ENCODE measurements at places on chromosomes 6 and 20.

DNA sequence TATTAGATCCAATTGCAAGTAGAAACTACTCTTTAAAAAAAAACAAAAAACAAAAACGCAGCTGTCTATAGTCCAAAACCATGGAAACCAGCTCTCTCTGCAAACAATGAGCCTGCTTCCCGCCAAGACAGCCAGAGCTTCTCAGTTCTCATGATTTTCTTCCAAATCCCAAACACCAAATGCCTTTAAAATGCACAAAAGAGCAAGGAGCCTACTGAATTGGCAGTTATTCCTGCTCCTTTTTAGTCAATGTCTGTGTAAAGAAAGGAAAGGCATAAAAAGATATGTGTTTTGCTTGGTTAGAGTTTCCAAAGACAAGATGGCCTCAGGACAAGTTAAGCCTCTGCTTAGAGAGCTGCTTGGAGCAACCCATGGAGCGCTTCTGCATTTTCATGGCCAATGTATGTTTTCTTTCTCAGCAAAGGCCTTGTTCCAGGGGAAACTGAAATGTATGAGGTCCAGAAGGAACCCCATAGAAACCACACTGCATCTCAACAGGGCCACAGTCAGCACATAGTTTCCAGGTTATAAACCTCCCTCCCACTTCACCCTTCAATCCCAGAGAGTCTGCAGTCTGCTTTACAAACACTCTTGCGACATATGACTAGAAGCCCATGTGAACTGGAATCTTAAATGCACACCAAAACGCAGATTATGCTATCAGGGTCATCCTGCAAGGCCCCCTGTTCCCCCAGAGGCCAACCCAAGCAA is 209.3 kb upstream of the TAB2 start:
- no peak for DNase-seq

DNA sequence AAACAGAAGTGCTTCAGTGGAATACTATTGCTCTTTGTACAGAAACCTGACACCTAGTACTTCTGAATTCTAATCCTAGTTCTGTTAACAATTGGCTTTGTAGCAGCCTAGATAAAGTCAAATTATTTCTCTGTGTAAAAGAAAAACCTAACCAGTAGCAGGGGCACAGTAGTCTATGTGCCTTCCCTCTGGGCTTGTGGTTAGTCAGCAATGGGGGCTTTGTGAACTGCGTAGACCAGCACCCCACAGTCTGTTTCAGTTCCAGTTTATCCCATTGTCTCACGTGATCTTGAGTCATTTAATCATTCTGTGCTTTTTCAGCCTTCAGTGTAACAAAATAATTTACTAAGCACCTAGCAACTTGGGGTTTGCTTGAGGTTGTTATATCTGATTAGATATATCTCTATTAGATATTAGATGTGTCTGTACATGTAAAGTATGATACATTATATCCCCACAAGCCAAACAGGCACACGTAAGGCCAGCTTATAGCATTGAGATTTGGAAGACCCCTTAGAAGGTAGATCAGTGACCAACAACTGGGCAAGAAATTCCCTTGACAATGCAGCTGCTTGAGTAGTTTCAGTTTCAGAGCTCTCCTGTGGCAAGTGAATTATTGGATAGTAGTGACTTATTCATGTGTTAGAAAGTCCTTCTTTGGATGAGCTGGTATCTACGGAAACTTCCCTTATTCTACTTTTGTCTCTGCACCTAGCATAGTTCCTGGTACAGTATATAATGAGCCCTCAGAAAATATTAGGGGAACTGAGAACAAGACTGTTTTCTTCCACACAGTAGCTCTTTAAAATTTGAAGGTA is 27.9 kb upstream of the CCR6 start:
- no peak for DNase-seq

DNA sequence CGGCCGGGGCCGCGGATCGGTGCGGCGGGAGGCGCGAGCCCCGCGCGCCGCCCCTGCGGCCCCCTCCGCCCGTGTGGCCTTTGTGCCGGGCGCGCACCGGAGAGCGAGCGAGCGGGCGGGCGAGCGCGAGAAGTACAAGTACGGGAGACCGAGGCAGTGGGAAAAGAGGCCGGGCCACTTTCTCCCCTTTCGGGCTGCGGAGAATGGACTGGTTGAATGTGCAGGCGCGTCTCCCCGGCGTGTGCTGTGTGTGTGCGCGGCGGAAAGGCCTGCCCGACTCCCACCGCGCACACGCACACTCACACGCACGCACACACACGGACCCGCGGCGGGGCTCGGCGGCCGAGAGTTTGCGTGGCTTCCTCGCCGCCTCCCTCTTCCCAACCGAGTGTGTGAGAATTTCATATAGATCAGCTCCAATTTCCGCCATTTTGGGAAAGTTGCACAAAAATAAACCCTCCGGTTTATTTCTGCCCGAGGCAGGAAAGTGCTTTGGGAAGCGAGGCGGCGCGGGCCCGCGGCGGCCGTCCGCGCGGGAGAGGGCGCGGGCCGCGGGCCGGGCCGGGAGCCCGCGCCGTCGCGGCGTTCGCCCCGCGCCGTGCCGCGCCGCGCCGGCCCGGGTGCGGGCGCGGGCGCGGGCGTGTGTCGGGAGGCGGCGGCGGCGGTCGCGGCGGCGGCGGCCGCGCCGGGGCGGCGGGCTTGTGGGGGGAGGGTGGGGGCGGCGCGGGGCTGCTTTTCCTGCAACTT is 1.1 kb downstream of the L3MBTL3 start:
- DNase-seq: peak; percentile 20

GRCh38 chr6:134452906-134453305 is 135.0 kb upstream of the SGK1 start:
- no peak for DNase-seq

DNA sequence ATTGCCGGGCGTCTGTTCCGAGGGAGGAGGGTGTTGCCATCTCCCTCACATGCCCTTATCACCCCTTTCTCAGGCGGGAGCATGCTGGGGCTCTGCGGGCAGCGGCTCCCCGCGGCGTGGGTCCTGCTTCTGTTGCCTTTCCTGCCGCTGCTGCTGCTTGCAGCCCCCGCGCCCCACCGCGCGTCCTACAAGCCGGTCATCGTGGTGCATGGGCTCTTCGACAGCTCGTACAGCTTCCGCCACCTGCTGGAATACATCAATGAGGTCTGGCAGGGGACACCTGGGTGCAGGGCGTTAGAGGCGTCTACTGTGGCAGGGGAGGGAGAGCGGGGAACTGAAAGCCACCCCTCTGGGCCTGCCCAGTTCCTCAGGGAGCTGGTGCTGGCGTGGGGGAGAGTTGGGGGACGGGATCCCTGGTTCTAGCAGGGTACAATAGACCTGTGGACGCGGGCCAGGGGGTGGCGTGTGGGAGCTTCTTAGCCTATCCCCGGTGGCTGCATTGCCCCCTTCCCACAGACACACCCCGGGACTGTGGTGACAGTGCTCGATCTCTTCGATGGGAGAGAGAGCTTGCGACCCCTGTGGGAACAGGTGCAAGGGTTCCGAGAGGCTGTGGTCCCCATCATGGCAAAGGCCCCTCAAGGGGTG is 697 bp downstream of the PPT2 start:
- peak; percentile 58 for DNase-seq

DNA sequence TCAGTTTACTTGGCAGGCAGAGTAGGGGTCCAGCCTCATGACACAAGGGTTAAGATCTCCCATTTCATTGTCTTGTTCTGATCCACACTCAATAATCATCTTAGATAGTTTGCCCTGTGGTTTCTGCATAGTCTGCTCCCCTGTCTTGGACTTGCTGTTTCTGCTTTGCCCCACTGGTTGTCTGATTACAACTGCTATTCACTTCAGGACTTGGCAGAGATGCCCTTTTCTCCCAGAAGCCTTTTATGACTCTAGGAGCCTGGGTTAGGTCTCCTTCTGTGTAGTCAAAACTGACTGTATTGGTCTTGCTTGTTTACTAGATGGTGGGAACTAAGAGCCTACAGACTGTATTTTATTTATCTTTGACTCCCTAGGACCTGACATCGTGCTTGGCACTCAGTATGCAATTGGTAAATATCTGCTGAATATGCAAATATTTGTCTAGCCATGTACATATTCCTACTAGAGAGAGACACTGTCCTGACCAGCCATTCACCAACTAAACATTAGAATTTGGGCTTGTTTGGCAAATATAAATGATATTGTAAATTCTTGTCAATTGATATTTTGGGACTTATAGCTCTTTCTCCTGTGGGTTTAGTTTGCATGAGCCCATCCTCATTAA is 165.9 kb upstream of the KCNK16 start:
- no peak for DNase-seq

DNA sequence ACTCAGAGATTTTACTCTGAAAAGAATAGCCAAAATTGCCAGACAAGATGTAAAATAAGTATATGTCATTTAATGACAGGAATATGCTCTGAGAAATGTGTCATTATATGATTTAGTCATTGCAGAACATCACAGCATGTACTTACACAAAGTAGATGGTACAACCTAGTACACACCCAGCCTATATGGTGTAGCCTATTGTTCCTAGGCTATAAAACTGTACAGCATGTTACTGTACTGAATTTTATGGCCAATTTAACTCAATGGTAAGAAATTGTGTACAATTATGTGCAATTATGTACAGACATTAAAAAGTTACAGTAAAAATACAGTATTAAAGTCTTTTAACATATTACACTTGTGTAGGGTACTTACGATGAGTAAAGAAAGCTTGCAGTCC is 311.9 kb upstream of the EPHA7 start:
- no peak for DNase-seq

DNA sequence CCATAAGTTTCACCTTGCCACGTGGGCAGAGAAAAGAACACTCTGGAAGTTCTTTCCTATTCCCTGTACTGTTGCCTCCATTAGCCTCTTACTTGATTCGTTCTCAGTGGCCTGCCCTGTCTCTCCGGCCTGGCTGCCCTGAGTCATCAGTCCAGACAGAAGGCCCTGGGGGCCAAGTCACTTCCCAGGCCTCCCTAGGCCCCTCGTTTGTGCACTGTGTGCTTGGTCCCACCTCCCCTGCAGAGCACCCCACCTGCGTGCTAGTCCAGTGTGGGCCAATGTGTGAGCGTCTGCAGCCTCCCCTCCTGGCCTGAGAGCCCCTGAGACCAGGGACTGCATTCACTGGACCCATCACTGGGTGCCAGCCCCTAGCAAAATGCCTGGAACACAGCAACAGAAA is 191.2 kb upstream of the RREB1 start:
- no peak for DNase-seq

DNA sequence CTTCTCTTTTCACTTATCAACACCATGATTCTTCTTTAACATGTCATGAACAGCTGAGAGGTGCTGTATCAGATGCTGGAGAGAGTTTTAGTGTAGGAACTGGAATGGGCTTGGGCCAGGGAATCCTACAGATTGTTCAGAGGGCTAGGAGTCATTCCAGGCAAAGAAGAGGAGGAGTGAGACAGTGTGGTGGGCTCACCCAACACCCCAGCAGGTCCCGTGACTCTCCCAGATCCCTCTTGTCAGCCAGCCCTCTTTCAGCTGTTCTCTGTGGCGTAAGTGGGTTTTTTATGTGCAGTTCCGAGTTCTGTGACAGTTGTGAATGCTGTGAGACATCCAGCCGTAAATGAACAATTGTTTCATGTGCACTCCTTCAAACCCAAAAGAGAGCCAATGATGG is 31.4 kb upstream of the CEP162 start:
- no peak for DNase-seq

DNA sequence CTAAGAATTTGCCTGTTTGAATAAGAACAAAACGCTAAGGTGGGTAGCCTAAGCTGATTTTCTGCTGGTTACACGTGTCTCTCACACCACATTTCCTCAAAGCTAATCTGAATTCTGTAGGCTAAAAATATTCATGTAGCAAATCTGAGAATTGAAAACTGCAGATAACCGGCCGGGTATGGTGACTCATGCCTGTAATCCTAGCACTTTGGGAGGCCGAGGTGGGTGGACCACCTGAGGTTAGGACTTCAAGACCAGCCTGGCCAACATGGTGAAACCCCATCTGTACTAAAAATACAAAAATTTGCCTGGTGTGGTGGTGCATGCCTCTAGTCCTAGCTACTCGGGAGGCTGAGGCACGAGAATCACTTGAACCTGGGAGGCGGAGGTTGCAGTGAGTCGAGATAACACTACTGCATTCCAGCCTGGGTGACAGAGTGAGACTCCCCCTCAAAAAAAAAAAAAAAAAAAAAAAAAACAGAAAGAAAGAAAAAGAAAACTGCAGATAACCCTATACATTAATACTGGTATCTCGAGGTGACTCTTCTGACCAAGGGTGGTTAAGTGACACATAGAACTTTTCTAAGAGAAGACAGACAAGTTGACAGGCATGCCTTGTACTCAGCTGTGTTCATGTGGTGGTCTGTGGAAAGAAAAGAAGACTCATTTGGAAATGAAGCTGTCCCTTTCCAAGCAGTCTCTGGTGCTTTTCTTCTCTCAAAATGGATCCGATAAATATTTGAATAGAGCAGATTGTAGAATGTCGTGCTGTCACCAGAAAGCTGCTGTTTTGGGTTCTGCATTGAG is 24.7 kb upstream of the ASXL1 start:
- DNase-seq: peak; percentile 73

- no peak for DNase-seq
Observed at GRCh38 chr20:38871560-38871953, 54.7 kb upstream of the FAM83D start.

- peak; percentile 31 for DNase-seq
Observed at GRCh38 chr20:59400708-59401107, 100.3 kb downstream of the EDN3 start.

DNA sequence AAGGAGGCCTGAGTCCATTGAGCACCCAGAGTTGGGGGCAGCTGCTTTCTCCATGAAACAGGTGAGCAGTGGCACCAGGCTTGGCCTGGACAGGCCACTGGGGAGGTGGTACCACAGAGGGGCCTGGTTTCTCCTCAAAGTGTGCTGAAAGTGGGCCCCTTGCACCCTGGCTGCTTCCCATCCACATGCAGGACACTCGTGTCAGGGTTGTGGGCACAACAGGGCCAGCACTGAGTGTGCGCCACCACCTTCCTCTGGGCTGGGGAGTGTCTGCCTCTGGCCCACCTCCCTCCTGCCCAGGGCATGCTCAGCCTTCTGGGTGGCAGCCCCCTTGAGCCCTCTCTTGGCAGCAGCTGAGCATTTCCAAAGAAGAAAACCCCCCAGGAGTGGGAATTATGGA is 5.2 kb upstream of the SLC22A1 start:
- DNase-seq: no peak

DNA sequence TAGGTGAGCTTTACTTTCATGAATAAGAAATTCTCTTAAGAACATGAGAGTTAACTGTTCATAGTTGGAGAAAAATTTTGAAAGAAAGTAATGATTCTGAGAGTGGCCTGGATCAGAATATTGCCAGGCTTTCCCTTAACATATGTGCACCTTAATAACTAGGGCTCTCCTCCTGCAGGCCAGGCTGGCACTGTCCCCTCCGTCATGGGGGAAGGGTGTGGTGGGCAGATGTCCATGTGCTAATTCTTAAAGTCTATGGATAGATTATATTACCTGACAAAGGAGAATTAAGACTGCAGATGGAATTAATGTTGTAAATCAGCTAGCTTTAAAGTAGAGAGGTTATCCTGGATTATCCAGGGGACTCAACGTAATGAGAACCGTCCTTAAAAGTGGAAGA is 10.9 kb upstream of the KLHL32 start:
- DNase-seq: no peak

All from T-helper 1 cell (primary cell).